ENCODE measurements at places on chromosomes 6 and 20. TPM values are rescaled to one million over a fixed set of nuclear protein-coding genes. Genes with fewer than 3 reads are reported as not detected.

GRCh38 chr20:46607191-46607848 is 43.9 kb downstream of the SLC13A3 start:
- DNase-seq = no peak

The EYS gene
- total RNA-seq = 0.18 TPM

DNA sequence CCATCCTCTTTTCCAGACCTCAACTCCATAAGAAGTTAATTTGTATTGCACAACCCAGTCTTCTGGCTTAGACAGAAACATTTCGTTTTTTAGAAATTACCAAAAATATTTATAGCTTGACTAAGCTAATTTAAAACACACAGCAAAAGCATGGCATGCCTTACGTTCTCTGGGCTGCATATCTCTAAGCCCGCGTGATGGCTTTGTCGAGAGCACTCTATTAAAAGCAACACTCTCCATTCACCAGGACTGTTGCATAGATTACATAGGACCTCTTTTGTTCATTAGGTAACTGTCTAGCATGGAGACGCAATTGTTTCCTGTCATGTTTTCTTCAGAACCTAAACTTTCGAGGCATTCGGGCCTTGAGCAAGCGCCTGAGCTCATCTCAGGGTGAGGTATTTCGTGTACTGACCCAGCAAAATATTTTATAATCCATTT is 104.5 kb downstream of the IBTK start:
- DNase-seq = no peak

DNA sequence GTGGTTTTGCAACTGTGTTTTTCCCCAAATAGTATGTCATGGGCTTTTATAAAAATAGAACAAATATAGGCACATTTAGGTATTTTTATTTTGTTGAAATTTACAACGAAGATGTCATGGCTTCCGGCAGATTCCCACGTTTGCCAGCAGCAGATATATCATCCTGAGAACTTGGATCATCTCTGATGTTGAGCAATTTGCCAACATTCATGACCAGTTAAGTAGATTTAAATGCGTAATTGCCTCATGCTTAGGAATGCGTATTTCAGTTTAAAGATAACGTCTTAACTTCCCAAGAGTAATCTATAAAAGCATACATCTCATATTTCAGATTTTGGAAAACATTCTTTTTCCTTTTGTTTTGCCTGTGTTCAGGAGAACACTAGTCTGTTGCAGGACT is 457.8 kb downstream of the QKI start:
- no peak for DNase-seq

DNA sequence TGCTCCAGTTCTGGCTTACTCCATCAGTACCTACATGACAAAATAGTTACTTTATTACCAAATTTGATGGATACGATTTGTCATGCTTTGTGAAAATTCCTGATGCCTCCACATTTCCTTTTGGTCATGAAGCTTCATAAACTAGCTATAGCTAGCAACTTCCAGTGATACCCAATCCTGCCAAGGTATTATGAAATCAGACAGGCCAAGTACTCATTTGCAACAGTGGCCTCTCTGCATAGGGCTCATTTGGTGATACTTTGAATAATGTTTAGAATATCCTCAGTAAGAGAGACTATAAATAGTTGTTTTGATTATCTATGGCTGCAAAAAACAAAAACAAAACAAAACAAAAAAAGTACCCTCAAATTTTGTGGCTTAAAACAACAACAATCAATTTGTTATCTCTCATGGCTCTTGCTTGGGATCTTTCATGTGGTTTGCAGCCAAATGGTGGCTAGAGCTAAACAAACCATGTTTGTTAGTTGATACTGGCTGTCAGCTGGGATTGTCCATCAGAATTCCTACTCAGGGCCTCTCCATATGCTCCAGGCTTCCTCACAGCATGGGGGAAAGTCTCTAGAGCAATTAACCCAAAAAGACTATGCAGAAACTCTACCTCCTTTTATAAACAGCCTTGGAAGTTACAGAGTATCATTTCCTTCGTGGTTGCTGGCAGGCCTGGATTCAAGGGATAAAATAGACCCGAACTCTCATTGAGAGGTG is 10.1 kb upstream of the PRL start:
- no peak for DNase-seq

DNA sequence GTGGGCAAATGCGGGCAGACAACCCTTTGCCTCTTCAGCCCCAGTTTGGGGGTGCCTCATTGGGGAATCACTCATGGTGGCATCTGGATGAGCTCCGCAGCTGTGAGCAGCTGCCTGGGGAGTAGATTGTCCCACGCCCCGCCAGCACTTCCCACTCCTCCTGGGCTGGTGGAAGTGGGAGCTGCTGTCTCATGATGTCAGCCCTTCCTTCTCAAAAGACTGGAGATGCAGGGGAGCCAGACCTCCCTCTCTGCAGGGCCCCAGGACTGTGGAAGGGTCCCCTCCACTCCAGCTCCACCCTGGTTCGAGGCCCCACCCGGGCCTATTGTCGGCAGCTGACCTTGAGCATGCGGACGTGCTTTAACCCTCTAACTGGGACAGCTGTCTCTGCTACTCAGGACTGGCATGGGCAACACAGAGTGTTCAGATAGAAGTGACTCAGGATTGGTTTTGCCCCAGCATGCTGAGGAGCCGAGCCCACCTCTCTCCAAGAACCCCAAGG is 2.0 kb downstream of the UNC93A start:
- no peak for DNase-seq

The HRH3 gene
- total RNA-seq = 2.9 TPM

The OR12D3 gene
- total RNA-seq = not detected

The GPR63 gene
- 7.8 TPM for total RNA-seq

GRCh38 chr6:38391626-38392579 is 247.8 kb downstream of the BTBD9 start:
- no peak for DNase-seq

DNA sequence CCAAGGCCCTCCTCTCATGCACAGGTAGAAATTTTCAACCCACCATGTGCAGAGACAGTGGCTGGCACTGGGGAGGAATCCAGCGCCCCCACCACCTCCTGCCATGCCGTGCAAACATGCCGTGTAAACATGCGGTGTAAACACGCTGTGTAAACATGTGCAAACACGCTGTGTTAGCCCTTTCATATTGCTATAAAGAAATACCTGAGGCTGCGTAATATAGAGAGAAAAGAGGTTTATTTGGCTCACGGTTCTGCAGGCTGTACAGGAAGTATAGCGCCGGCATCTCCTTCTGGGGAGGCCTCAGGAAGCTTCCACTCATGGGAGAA is 218.3 kb downstream of the TAF4 start:
- DNase-seq = no peak

DNA sequence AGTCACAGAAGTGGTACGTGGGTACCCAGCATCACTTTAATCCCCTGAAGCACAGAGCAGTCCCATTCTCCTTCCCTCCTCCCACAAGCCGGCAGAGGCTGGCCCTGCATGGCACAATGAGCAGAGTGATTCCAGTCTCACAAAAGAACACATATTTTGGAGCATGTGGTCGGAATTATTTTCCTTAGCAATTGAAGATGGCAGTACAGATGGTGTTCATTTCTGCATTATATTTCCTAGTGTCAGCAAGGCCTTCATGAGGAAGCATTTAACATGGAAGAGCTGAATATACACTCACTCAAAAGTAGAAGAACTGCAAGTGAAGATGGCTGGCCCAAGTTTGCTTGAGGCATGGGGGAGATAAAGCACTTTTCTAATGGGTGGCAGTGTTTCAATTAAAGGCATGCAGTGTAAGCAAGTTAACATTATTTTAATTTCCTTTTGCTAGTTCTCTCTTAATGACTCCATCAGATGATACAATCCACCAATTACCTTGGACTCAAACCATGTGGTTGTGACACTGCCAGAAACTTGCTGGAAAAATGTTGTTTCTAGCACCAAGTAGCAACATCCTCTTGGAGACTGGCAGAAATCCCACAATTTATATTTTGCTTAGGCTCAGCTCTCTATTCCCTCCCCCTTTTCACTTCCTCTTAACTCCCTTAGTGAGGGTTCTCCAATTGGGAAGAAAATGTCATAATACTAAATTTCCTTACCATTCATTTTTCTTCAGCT is 74.4 kb downstream of the ARHGAP18 start:
- DNase-seq = no peak

DNA sequence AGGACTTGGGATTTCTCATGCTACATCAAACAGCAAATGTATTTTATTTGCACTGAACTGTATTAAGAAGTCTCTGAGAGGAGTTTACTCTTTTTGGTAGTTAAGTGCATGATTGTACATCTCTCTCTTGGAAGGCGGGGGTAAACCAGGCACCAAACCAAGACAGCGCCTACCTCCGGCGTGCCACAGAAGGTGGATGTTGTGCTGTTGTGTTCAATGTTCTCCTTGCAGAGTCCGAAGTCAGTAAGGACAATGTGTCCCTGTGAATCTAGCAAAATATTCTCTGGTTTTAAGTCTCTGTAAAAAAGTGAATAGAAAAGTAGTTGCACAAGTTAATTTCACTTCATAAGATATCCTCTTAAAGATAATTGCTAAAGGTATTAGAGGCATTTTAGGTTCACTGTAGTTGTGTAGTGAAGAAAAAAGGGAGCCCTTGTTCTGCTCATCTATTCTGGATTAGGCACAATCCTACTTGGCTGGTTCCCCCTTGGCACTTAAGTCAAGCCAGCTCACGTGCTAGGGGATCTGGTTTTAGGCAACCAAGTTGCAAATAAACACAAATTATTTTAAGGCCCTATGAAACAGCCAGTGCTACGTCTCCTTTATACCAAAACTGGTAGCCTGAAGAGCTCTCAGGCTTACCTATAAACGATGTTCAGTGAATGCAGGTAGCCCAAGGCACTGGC is 119.7 kb upstream of the SLC2A12 start:
- no peak for DNase-seq

- no peak for DNase-seq
These were observed 107.1 kb downstream of the AHI1 start for GRCh38 chr6:135390458-135390857.

The CLPSL2 gene
- total RNA-seq = 6.2 TPM

- DNase-seq = no peak
These were observed 12.3 kb upstream of the COL9A1 start for GRCh38 chr6:70315079-70315751.

DNA sequence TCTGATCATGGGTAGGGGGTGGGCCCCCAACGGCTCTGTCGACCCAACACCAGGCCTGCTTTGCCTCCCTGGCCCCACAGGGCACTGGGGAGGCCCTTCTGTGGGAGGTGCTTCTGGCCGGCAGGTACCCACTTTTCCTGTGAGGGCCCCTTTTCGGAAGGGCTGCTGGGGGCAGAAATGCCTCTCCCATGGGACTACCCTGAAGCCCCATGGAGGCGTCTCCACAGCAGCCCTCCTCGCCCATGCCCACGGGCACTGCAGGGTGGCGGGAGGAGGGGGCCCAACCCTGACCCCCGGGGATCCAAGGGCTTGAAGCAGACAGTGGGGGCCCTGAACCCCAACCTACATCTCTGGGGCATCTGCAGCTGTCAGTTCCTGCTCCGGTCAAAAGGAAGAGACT is 2.3 kb downstream of the BIRC7 start:
- no peak for DNase-seq

The HMGA1 gene
- 2,446 TPM for total RNA-seq

- DNase-seq = no peak
These were observed 13.2 kb downstream of the CRYBG1 start for GRCh38 chr6:106373502-106374239.

The ANKRD6 gene
- total RNA-seq = 12.6 TPM

GRCh38 chr20:64219202-64219601 is 36.3 kb upstream of the PCMTD2 start:
- no peak for DNase-seq

- no peak for DNase-seq
These were observed 7.8 kb downstream of the ABHD12 start for GRCh38 chr20:25382704-25383370.

- peak; percentile 79 for DNase-seq
These were observed 78.5 kb upstream of the PHACTR1 start for GRCh38 chr6:12637960-12638641.

DNA sequence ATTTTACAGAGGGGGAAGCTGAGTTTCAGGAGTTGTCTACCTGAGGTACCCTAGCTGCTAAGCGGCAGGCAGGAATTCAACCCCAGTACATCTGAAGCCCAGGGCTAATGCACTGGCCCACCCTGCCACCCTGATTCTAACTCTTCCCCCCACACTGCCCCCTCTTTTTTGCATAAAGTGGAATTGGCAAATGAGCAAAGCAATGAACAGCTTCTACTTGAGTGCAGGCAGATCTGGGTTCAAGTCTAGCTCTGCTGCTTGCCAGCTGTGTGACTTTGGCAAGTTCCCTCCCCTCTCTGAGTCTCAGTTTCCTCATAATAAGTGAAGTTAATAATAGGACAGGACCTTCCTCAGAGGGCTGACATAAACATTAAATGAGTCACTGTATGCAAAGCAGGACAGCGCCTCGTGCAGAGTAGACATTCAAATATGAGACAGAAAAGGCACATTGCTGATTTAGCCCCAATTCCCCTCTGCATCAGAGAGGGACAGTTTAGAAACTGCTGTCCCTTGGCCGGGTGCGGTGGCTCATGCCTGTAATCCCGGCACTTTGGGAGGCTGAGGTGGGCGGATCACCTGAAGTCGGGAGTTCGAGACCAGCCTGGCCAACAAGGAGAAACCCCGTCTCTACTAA is 4.7 kb downstream of the ADA start:
- no peak for DNase-seq

- DNase-seq = no peak
These were observed 16.0 kb upstream of the PI16 start for GRCh38 chr6:36938536-36938935.

GRCh38 chr6:158321960-158322359 is 9.7 kb downstream of the TULP4 start:
- no peak for DNase-seq

- DNase-seq = no peak
These were observed 14.2 kb downstream of the KCNG1 start for GRCh38 chr20:51008718-51009117.

DNA sequence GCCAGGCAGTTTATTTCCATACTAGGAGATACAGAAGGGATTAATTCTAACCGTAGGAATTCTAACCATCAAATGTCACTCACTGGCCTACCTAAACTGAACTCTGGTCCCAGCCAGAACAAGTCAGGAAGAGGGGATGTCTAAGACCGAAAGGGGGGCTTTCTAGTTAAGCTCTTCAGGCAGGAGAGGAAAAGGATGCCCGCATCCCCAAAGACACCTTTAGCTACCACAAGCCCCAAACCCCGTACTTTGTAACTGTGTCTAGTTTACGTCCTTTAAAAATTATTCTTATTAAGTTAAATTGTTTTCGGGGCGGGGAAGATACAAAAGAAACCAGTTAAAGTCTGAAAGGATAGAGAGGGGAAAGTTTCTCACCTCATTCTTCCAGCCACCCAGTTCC is 1.2 kb upstream of the ZNF76 start:
- no peak for DNase-seq

- no peak for DNase-seq
These were observed 61.7 kb upstream of the XRN2 start for GRCh38 chr20:21241406-21241805.

- no peak for DNase-seq
These were observed 125.9 kb downstream of the OGFRL1 start for GRCh38 chr6:71414486-71414885.

The SLCO4A1 gene
- 15.2 TPM for total RNA-seq

The NRM gene
- 31.2 TPM for total RNA-seq

GRCh38 chr6:139010674-139011073 is 17.9 kb upstream of the ABRACL start:
- DNase-seq = no peak

- DNase-seq = no peak
These were observed 29.9 kb downstream of the ID4 start for GRCh38 chr6:19866985-19867627.

The TENT5A gene
- total RNA-seq = 4.2 TPM

- no peak for DNase-seq
These were observed 400.6 kb downstream of the ESR1 start for GRCh38 chr6:152207915-152208714.

- no peak for DNase-seq
These were observed 181.8 kb downstream of the HIVEP2 start for GRCh38 chr6:142763205-142763604.

Measured in WTC11 (cell line).